ENCODE measurements at places on chromosomes 4 and X.

GRCh38 chrX:100863326-100863864, 10.8 kb downstream of the NOX1 start:
- DNase-seq: no peak

- no peak for DNase-seq
Measured at GRCh38 chr4:98620087-98620784, 38.2 kb downstream of the TSPAN5 start.

DNA sequence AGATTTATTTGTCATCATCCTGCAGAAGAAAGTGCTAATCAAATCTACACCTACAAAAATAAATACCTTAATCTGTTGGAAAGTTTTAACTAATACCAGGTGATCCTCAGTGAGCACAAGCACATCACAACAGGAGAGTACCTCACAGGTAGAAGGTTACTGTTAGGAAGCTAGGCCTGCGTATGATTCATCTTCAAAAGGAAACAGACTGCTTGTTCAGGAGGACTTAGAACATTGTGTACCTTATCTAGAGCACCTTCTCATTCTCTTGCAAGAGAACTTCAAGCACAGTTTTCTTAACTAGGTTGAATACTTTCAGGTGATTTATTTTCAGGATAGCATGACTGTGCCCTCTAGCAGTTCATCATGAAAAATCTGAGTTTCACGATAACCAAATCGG, 54.2 kb downstream of the MND1 start:
- DNase-seq: no peak

DNA sequence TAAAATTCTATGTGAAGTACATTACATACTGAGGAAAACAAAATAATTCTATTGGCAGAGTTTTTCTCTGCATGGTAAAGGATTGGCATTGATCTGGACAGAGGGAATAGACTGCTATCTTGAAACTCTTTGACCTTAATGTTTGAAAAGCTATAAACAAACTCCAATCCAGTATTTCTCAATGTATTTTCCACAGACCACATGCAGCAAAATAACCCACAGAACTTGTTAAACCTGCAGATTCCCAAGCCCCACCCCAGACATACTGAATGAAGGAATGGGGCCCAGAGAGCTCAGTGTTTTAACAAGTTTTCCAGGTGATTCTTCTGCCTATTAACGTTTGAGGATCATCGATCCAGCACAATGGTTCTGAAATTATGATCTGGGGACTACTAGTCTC, 15.7 kb downstream of the RNF128 start:
- DNase-seq: no peak

GRCh38 chr4:168259096-168259495, 59.5 kb downstream of the DDX60 start:
- DNase-seq: no peak

DNA sequence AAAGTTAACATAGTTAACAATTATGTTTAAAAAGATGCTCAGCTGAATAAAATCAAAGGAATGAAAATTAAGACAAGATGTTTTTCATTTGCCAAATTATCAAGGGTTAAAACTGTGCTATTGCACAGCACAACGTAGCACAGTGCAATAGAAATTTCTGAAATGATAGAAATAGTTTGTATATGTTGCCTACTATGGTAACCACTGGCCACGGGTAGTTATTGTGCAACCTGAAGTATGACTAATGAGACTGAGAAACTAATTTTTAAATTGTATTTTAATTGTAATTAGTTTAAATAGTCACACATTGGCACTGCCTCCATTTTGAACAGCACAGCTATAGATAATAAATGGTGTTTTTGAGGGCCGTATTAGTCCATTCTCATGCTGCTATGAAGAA, 343.1 kb upstream of the FAM241A start:
- no peak for DNase-seq

DNA sequence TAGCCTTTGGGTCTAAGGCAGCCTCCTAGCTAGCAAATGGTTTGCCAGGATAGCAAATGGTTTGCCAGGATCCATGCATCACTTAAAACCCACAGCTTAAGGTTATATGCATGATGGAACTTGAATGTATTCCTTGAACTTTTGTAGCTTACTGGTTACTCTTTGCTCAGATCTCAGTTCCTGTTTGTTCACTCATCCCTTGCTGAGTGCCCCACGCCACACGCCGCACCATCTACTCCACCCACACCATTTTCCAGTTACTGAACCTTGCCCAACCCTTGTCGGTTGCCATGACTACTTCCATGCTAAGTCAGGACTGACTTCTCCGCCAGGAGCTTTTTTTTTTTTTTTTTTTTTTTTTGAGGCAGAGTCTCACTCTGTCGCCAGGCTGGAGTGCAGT, 29.5 kb upstream of the XIAP start:
- DNase-seq: peak; percentile 16

GRCh38 chrX:16186380-16187007, 19.2 kb downstream of the MAGEB17 start:
- DNase-seq: no peak

DNA sequence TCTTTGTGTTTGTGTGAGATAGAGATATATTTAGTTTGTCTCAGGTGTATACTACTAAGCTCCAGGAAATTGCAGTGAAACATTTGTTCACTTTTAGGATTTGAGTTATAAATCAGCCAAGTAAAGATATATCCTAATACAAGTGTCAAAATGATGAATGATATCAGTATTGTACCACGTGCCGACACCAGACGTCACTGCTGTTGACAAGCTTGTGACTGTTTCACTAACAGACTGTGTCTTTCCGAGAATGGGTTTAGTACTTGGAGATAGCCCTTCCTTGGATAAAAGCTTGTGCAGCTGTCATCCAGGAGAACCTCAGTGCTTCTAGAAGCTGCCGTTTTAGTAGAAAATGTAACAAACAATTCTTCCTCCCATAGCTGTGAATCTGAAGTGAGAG, 343.3 kb downstream of the FBXO8 start:
- DNase-seq: no peak

DNA sequence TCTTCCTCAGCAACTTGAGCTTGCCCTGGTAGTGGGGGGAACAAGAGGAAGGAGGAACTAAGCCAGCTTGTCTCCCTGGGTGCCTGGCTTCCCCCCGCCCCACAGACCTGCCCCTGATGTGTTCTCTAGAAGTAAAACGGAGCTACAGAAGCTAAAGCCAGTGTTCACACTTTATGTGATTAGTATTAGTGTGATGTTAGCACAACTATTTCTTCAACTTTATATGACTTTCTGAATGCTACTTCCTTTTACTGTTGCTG, 10.7 kb downstream of the RGS12 start:
- no peak for DNase-seq

DNA sequence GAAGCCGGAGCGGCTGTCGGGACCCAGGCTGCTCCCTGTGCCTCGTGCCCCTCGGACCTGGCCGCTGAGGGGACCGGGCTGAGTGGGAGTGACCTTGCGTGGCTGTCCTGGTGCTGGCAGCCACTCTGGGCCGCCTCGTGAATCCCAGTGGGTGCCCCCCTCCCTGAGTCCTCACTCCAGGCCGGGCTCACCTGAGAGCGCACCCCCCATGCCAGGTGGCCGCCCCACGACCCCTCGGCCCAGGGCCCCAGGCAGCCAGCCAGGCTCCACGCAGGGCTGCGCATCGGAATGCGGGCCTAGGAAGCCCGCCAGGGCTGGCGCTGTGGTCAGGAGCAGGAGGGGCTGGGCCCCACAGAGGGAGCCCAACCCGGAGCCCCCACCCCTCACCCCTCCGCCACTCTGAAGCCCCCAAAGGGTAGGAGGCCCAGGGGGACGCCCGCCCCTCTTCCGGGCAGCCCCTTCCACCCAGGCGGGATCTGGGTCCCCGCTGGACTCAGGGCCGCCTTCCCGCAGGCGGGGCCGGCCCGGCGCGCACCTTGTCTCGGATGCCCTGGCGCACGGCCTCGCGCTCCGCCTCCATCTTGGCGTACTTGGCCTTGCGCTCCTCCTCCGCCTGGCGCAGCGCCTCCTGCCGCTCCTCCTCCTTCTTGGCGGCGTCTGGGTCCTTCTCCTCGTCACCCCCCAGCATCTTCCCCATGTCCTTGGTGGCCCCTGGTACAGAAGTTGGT, 33.9 kb downstream of the CPLX1 start:
- DNase-seq: peak; percentile 62

DNA sequence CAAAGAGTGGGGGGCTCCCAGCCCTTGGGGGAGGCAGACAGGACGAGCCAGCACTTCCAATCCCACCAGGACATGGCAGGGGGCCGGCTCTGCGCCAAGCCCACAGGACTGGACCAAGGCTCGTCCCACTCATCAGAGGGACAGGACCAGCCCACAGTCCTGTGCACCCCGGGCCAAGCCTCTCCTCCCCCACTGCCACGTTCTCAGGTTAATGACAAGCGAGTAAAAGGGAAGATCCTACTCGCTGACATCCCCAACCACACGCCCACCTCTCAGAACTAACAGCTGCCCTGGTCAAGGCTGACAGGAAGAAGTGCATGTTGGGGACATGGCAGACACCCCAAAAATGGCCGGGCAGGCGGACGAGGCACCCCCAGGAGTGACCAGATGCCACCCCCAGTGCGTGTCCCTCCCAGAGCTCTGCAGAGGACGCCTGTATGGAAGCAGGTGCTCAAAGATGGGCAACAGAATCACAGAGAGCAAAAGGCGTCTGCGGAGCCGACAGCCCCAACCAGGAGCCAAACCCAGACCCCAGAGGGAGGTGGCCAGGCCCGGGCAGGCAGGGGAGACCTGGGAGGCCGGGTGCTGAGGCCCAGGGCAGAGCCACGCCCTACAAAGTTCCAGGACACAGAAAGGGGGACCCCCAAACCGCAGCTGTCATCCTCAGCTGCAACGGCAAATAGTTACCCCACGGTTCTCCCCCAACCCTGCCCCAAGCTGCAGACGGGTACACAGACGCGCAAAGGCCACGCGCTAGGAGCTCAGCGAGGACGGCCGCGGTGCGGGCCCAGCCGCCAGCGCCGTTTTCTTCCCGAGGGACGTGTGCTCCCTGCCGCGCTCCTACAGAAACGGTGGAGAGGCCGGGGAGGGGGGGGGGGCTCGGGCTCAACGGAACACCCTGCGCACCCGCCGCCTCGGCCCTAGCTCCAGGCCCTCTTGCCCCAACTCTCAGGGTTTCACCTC, 1.7 kb downstream of the CTBP1 start:
- peak; percentile 18 for DNase-seq

Data from activated naive CD4-positive, alpha-beta T cell treated with Interleukin-2 at 50 U/mL for 16 hours (primary cell).